ENCODE measurements at places on chromosomes 13 and 19.

DNA sequence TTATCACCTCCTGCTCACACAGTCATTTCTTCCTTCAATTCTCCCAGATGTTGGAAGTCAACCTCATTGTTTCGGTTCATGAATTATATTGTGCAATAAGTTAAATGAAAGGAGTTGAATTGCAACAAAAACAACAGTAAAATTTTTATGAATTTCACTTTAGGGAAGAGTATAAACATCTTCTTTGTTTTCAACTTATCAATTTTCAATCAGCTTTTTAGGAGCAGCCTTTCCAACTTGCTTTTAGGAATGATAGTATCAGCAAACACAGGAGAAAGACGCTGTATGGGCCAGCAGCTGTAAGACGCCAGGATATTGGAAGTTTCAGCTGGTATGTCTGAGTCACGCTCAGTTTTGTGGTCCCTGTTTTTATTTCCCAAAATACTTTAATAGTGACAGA is 132.5 kb upstream of the ARGLU1 start:
- DNase-seq = no peak

DNA sequence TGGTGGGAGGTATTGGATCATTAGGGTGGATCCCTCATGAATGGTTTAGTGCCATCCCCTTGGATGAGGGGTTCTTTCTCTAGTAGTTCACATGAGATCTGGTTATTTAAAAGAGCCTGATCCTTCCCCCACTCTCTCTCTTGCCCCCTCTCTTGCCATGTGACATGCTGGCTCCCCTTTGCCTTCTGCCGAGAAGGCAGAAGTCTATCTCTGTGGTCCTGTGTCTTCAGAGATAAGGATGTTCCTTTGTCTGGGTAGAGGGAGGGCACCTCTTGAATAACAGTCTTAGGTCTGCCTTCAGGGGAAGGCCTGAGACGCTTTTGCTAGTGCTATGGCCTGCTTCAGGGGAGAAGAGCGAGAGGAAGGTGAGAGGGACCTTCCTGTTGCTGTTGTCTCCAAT is 2.0 kb upstream of the ZDHHC20 start:
- no peak for DNase-seq

DNA sequence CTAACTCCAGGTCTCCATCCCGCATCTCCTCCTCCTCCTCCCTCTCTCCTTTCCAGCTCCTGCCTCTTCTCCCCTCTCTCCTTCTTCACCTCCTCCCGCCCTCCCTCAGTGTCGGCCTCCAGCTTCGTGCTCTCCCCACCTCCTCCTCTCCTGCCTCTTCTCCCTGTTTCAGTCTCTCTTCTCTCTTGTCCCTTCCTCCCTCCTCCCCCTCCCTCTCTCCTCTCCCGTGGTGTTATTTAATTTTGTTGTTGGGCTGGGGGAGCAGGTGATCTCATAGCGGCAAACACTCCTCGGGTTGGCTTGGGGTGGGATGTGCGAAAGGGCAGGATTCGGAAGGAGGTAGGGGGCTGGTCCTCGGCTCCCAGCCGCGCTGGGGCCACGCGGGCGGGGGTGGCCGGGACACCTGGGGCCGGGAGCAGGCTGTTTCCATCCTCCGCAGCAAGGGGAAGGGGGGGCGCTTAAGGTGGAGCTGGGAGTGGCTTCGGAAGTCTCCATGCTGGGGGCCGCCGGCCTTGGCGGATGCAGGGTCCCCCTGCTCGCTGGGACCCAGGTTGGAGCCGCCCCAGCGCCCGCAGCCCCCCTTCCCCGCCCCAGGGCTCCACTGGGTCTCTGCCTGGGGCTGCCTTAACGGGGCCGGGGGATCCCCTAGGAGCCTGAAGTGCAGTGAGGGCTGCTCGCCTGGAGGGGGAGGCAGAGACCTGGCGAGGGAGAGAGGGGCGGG is at the start of gene CA11:
Gene CA11 (minus strand): TSS at position 187 of the 721 bp plus-strand sequence. CDS start 555 bp downstream, outside the sequence.
- DNase-seq = peak; percentile 96

DNA sequence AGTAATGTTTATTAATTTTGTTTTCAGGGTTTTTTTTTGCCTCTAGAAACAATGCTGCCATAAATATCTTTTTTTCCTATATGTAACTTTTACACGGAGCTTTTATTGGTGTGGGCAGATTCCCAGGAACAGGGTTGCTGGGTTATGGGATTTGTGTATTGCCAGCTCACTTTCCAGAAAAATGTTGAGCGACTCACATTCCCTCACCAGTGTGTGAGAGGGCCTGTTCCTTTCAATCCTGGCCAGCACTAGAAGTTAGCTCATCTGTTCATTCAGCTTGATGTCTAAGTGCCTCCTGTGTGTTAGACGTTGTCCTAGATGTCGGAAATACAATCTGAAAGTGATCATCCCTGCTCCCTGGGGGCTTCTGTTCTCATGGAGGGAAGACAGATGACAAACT is 2.6 kb downstream of the ZNF71 start:
- no peak for DNase-seq

DNA sequence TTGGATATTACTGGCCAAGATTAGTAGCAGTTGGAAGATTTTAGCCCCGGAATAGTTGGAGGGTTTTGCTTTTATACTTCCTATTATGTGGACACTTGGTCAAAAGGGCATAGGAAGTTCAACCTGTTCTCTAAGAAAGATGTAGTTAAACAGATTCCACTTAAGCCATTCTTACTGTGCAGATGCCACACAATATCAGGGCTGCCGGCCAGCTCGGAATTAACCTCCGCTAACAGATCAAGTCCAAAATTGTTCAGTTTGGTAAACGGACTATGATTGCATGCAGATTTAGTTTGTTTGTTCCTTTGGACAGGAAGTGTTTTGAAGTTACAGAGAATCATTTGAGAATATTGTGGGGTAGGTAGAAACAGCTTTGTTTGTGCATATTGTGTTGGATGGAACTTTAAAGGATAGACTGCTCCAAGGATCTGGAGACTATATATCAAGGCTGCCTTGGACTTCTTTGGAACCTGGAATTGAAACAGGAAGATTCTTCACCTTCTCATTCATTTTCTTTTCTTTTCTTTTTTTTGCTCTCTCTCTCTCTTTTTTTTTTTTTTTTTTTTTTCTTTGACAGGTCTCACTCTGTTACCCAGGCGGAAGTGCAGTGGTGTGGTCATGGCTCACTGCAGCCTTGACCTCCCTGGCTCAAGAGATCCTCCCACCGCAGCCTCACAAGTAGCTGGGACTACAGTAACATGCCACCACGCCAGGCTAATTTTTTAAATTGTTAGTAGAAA is 5.0 kb upstream of the SPRY2 start:
- DNase-seq = no peak

DNA sequence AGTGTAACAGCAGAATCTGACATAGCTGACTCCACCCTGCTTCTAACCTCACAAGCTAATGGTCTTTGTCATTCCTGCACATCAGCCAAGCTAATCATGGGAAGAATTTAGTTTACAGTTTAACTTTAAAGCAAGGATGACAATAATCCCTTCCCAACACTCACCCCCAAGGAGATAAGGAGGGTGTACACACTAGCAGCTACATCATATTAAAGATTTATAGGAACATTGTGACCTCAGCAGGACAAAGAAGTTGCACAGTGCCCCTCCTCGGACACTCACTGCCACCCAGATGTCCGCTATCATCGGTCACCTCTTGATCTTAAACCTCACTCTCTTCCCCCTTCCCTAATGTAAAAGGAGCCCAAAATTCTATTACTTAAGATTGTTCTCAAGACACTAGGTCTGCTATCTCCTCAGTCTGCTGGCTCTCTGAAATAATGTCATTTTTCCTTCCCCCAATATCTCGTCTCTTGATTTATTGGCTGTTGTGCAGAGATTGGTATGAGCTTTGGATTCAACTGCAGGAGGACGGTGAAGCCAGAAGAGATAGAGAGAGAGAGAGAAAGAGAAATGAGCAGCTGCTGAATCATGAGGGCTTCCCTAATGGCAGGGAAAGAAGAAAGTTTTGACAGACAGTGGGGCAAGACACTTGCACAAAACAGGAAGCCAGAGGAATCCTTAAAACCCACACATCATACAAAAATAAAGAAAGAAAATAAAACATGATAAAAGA is 17.5 kb upstream of the FFAR2 start:
- DNase-seq = no peak

DNA sequence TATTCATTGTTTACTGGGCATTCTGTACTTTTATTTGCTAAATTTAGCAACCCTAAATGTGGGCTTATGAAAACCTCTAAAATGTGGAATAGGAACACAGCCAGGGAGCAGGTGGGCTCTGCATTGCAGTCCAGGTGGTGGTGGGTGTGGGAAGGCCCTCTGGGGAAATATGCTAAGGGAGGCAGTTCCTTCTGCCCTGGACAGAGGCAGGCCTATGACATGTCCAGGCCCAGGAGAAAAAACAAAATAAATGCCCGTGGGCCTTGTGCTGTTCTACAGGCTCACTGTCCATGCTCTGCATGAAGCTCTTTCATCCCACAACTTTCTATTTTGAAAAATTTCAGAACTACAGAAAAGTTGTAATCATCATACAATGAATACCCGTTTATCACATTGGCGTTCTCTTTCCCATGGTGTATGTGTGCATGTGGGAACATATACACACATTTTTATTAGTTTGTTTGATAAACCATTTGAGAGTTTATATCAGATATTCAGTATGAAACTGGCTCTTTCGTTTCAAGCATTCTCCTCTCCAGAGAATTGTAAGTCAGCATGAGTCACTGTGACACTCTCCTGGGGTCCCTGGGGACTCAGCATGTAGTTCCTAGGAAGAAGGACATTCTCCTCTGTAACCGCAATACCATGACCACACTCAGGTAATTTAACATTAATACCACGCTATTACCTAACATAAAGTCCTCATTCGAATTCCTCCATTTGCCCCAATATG is 505.3 kb downstream of the COG6 start:
- no peak for DNase-seq

DNA sequence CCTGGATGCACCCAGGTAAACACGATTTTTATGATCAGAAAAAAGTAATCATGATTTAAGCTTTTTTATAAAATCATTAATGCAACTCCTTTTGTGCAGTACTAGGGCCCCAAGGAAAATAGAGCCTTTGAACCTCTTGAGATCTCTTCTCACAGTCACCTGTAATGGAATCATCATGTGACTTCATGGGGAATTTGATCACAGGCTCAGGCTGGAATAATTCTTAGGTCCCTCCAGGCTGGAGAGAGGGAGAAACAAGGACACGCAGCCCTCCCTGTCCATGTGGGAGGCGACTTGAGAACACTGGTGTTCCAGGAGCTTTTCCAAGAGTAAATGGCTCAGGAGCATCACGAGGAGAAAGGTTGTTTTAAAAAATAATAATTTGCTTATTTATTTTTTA is 156.1 kb downstream of the NUFIP1 start:
- no peak for DNase-seq

DNA sequence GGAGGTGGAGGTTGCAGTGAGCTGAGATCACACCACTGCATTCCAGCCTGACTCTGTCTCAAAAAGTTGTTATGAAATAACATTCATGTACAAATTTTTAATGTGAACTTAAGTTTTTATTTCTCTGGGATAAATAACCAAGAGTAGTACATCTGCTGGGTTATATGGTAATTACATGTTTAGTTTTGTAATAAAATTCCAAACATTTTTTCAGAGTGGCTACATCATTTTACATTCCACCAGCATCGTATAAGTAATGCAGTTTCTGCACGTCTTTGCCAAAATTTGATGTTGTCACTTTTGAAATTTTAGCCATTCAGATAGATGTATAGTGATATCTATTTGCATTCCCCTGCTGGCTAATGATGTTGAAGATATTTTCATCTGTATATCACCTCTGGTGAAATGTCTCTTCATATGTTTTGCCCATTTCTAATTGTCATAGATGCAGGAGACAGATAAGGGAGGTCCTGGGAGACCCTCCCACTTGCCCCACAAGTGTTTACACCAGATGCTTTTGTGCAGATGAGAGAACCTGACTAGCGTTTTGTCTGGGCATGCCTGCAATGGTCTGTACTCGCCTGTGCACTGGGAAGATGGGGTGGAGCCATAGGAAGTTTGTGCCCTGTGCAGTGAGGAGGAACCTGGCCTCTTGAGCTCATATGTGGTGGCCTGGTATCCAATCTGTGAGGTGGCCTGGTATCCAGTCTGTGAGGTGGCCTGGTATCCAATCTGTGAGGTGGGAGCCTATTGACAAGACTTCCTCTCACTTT is 12.7 kb upstream of the KBTBD6 start:
- DNase-seq = no peak

GRCh38 chr13:40241125-40241798 is 425.2 kb downstream of the FOXO1 start:
- no peak for DNase-seq

- DNase-seq = no peak
These were observed 3.5 kb downstream of the GRK1 start for GRCh38 chr13:113670541-113670940.

DNA sequence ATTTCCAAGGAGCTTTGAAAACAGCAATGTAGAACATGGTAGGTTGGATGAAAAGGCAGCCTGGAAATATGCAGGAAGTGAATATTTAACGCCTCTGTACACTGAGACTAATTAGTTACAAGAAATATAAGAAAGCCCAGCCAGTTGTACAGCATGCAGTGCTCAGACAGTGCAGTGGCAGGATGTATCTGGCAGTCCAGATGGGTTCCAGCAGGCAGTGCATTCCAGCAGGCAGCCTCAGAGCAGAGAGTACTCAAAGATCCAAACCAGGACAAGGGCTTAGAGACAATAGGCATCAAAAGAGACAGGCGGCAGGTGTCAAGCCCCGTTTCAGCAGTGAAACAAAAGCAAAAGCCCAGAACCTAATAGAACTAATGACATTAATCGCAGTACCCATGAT is 2776.3 kb downstream of the PCDH9 start:
- DNase-seq = no peak

GRCh38 chr19:44303976-44304568 is 753 bp downstream of the ZNF235 start:
- no peak for DNase-seq

DNA sequence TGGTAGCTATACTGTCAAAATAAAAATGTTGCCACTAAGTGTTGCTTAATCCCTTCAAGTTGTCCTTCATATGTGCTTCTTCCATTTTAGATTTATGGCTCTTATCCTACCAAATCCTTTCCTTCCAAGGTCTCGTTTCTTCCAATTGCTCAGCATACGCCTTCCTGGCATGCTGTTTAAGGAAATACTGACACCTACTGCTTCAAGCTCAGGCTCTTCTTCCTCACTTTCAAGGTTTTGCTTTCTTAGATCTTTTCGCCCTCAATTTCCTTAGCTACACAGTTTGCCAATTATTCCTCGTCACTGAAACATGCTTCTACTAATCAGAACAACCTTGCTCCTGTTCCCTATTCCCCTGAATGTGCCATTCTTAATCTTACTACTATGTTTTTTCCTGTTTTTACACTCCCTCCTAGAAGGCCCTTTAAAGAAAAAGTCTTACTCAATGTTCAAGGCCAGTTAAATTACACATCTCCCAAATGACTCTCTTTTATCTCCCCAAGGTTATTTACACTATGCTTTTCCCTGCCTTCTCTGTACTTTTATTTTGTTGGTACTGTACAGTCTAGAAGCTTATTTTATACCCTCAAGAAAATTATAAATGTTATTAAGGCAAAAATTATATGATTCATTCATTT is 343.1 kb downstream of the MZT1 start:
- DNase-seq = no peak

GRCh38 chr19:49643466-49643865 is 1.5 kb downstream of the SCAF1 start:
- no peak for DNase-seq

- no peak for DNase-seq
These were observed 13.0 kb downstream of the NTN5 start for GRCh38 chr19:48659768-48660167.

GRCh38 chr19:56105090-56105701 is 15.9 kb downstream of the ZNF787 start:
- peak; percentile 97 for DNase-seq

GRCh38 chr19:1851654-1852580 is 3.6 kb upstream of the REXO1 start:
- DNase-seq = no peak

GRCh38 chr13:66071608-66072007 is 1158.5 kb downstream of the PCDH9 start:
- no peak for DNase-seq

- no peak for DNase-seq
These were observed 9.5 kb downstream of the POLR1D start for GRCh38 chr13:27631156-27631555.
